Fibroblast of lung (primary cell): ENCODE measurements at places on chromosomes 1 and 21. TPM values are rescaled to one million over a fixed set of nuclear protein-coding genes. Genes with fewer than 3 reads are reported as not detected.

The VWA5B1 gene
- not detected in 2 replicates for total RNA-seq

The SAMD11 gene
- 3.8 and 7.7 TPM in 2 replicates for total RNA-seq

The CYP4X1 gene
- not detected in 2 replicates for total RNA-seq

The RGS16 gene
- total RNA-seq = 0.33 and 0.77 TPM in 2 replicates

The BSDC1 gene
- total RNA-seq = 48.5 and 55.5 TPM in 2 replicates

The TNFAIP8L2 gene
- not detected in 2 replicates for total RNA-seq

The C1orf116 gene
- total RNA-seq = not detected in 2 replicates

The FNDC5 gene
- total RNA-seq = 0.33 and 1.0 TPM in 2 replicates

The CD1B gene
- total RNA-seq = not detected in 2 replicates

The NBPF6 gene
- not detected in 2 replicates for total RNA-seq
